Urothelium cell line (cell line): ENCODE measurements at places on chromosomes 6 and 20.

GRCh38 chr6:131163886-131164285, 28.6 kb downstream of the AKAP7 start:
- DNase-seq: no peak

DNA sequence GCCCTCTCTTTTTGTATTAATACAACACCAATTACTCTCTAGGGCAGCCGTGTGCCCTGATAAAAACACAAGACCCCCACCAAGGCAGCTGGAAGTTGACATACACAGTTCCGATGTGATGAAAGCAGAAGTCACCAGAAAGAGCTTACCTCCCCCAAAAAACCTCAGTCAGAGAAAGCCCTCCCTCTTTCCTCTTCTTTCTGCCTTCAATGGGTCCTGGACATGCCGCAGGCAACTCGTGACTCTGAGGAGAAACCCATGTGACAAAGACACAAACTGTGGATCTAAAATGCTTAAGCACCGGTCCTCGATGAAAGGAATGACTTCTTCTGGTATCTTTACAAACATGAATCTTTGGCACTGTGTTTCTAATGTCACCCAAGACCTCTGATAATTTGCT, 117.7 kb upstream of the CCDC28A start:
- DNase-seq: no peak

GRCh38 chr20:22966787-22967464, 68.2 kb upstream of the SSTR4 start:
- DNase-seq: no peak

DNA sequence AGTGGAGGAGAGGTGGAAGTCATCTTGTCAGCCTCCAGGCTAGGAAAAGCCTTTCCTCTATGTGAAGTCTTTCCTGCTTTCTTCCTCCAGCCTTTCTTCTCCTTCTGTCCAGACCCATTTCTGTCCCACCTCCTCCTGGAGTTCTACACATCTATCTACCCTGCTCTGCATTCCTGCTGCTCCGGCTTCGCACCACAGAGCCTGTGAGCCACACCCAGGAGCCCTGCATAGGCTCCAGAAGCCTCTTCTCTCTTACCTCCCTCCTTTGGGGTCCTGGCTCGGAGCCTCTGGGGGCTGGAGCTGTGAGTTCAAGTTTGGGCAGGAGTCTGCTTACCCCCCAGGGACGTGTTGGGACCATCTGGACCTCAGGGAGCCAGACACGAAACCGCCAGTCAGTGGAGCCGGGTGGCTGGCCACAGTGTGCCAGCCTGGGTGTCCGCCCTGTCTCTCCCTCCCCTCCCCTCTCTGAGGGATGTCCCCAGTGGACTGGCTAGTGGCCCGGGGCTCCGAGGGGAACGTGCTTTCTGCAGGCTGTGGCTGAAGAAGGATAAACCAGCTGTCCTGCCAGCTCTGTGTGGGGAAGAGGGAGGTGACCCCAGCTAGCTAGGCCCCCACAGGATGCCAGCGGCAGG, 99.2 kb downstream of the VEGFA start:
- no peak for DNase-seq

DNA sequence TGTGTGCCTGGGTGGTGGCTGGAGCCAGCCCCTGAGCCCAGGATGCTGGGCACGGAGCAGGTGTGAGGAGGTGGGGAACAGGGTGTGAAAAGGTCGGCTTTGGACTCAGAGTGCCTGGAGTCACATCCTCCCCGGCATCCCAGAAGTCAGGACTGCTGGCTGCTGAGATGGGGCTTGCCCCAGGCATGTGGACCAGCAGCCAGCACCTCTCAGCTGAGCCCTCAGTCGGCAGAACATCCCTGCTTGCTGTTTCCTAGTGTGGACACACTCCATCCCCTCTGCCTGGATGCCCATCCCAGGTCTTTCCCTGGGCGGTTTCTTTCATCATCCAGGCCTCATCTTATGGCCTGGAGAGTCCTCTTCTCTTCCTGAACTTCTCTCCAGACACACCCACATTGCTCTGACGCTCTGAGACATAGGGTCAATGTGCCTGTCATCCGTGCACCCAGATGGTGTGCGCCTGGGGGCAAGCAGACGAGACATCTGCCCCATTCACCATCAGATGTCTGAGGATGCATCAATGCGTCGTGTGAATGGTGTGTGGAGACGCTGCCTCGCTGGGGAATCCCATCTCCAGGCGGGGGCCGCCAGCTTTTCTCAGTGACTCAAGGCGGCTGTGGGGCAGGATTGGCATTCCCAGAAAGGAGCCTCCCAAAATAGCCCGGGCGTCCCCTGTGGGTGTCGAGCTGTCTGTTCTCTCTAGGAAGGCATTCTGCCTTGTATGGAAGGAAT, 104.2 kb downstream of the SYCP2 start:
- no peak for DNase-seq

GRCh38 chr20:47586649-47587294, 85.1 kb downstream of the NCOA3 start:
- no peak for DNase-seq

DNA sequence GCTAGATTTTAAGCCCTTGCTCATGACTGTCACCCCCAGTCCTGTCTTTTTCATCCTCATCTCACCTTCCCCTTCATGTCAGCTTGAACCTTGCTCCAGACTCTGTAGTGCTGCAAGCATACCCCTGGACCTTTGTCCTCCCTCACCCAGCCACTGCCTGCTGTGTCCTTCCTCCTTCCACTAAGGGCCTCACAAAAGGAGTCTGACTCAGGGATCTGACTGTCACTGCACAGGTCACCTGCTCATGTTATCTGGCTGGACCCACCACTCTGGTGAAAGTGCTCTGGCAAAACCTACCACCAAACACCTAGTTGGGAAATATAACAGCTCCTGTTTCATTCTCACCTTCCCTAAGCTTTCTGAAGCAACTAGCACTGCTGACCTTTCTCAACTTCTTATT, 151.4 kb downstream of the INSM1 start:
- DNase-seq: no peak

- no peak for DNase-seq
Measured at GRCh38 chr20:41046716-41047115, 18.1 kb downstream of the TOP1 start.

- DNase-seq: peak; percentile 23
Measured at GRCh38 chr6:98827295-98828159, 6.8 kb upstream of the POU3F2 start.

DNA sequence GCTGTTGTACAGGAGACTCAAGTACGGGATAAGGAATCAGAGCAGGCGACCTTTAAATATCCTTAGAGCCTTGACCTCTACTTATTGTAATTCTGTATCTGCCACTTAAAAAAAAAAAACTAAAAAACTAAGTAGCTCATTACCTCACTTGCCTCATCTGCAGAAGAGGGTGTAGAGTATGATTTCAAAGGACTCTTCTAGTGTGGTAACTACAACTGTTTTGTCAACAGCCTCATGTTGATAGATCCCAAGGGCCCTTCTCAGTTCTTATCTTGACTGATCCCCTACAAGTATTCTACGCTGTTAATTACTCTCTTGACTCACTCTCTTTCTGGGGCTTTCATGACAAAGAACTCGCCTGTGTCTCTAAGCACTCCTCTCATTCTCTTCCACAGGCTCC, 16.7 kb upstream of the PDYN start:
- DNase-seq: no peak

GRCh38 chr6:53672237-53672636, 6.7 kb upstream of the KLHL31 start:
- no peak for DNase-seq

DNA sequence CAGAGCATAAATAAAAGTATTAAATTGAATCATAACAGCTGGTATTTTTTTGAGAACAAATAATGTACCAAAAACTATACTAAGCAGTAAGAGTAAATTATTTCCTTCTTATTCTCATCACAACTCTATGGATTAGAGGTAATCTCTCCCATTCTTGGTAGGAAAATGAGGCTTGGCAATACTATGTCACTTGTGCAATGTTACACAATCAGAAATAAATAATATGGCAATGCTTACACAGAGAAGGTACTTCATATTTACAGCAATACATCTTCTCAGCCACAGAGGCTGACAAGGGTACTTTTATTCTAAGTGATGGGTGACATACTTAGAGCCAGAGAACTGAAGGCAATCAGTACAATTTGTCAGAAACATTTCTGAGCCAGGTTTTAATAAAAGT, 3.9 kb downstream of the DST start:
- DNase-seq: no peak

GRCh38 chr6:71190809-71191208, 97.8 kb upstream of the OGFRL1 start:
- DNase-seq: no peak

- no peak for DNase-seq
Measured at GRCh38 chr6:102798636-102799035, 1405.1 kb downstream of the GRIK2 start.

GRCh38 chr20:50304923-50305635, 114.4 kb downstream of the CEBPB start:
- no peak for DNase-seq

GRCh38 chr6:42241915-42242314, 24.3 kb upstream of the MRPS10 start:
- no peak for DNase-seq

- no peak for DNase-seq
Measured at GRCh38 chr6:14456941-14457340, 339.4 kb downstream of the CD83 start.

GRCh38 chr6:22668307-22668706, 98.9 kb downstream of the HDGFL1 start:
- DNase-seq: no peak

GRCh38 chr6:36039112-36039511, 11.5 kb downstream of the MAPK14 start:
- no peak for DNase-seq

DNA sequence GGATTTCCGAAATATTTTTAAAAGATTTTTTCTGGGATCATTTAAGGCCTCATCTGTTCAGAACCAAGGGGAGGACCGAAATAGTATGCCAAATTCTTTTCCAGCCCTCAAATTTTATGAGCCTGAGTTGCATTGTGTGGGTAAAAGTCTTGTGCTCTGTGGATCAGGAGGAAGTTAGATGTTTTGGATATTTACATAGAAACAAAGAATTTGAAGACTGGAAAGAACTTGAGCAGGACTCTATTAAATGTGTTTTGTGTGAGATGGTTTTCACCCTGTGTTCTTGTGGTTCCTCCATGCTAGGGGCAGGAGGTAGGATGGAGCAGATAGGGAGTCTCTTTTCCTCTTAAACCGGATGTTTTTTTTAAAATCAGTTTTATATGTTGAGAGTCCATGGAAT, 329.1 kb downstream of the LAMA2 start:
- no peak for DNase-seq

DNA sequence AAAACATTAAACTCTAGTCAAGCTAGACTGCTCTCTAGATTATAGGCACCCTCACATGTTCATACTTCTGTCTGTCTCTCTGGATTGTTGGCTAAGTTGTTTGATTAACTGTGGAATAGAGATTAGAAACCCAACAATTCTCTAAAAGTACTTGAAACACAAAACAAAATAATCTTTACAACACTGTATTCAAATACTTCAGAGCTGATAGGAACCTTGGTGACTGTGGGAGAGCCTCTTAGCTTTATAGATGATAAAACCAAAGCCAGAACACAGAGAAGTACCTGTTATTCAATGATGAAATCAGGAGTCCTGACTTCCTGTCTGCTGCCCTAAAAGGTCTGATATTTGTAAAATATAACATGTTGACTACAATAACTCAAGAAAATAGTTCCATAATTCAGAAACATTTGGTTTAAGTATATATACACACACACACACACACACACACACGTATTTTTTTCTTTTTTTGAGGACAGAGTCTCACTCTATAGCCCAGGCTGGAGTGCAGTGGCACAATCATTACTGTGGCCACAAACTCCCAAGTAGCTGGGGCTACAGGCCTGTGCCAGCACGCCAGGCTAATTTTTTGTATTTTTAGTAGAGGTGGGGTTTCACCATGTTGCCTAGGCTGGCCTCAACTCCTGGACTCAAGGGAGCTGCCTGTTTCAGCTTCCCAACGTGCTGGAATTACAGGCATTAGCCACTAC, 222.0 kb downstream of the FUT9 start:
- no peak for DNase-seq

GRCh38 chr6:157412791-157413190, 31.8 kb downstream of the ZDHHC14 start:
- DNase-seq: no peak

DNA sequence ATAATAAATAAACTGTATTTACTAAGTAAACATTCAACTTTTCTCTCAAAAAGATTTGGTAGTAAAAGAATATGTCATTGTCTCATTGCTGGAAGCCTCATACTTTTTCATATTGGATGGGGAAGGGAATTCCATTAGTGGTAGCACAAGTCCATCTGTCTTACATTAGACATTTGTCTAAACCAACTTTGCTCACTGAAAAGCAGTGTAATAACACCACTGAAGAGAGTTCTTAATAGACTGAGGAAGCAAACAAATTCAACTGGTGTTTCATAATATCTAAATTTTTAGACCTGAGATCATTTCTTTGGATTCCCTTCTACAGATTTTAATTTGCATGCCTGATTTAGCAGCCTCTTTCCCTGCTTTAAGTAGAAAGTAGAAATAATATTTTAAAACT, 62.7 kb downstream of the PLCB1 start:
- DNase-seq: no peak

DNA sequence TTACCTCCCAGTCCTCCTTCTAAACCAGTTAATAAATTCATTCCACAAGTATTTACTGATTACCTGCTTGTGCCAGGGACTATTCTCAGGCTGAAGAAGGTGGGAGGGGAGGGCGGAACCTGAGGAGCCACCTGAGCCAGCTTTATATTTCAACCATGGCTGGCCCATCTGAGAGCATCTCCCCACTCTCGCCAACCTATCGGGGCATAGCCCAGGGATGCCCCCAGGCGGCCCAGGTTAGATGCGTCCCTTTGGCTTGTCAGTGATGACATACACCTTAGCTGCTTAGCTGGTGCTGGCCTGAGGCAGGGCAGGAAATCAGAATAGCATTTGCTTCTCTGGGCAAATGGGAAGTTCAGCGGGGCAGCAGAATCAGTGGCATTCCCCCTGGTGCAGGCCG, 4.9 kb upstream of the AAR2 start:
- DNase-seq: no peak

DNA sequence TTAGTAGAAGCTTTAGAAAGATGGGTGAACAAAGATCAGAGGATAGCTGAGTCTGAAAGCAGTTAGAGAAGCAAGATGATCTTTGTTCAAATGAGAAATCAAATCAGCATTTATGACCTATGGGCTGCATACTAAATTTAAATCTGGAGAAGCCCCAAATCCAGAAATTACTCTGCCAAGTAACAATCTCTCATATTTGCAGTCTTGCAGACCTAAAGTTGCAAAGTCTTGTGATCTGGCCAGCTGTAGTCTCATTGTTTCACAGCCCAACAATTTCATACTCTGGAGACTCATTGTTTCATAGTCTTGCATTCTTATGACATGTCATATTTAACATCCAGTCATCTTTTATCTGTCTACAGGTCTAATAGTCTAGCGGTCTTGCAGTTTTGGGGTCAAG, 364.9 kb upstream of the RSPO3 start:
- no peak for DNase-seq

DNA sequence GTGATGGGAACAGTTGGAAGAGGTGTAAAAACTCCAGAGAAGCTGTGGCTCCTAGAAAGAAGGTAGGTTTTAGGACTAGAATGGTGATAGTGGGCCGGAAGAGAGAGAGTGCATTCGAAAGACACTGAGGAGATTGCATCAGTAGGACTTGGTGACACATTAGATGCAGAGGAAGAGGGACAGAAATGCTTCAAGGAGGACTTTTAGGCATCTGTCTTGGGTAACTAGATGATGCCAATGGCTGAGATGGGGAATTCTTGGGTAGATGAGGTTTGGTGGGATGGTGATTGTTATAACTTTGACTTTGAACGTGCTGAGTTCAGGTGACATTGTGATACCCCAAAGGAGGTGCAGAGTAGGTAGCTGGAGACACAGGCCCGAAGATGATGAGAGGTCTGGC, 196.5 kb downstream of the GMPR start:
- no peak for DNase-seq

- DNase-seq: no peak
Measured at GRCh38 chr6:44228836-44229235, 5.4 kb downstream of the SLC29A1 start.
